Activated T-helper 1 cell treated with anti-CD3 and anti-CD28 coated beads, Interleukin-2, amount 50 U/mL, for 16 hours (primary cell): ENCODE measurements at places on chromosomes 5 and 9.

- no peak for DNase-seq
Observed at GRCh38 chr9:129580211-129580915, 40.5 kb downstream of the C9orf50 start.

DNA sequence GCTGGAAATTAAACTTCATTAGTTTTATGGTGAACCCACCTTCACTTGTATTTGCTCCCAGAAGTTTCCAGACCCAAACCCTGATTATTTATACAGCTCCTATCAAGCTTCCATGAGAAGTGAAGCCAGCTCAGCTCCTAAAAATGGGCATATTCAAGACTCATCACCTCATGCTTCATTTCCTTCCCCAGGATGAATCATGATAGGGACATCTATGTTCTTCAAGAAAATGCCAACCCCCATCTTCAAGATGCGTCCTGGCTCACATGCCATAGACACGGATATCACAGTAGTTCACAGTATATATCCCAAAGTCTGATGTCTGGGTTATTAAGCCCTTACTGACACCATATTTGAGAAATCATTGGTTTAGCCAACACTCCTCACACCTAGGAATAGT is 217.6 kb downstream of the NPR3 start:
- DNase-seq, result no peak

DNA sequence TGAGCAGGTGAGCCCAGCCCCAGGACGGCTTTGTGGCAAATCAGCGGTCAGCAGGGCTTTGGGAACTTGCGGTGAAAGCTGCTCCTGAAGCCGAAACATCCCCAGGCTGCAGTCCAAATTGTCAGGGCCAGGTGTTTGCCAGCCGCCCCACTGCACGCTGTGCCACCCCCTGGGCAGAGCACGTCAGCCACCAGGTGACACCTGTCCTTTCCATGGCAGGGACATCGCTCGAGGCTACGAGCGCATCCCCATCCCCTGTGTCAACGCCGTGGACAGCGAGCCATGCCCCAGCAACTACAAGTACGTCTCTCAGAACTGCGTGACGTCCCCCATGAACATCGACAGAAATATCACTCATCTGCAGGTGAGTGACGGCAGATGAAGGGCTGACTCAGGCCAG is 64.4 kb upstream of the CACNA1B start:
- no peak for DNase-seq

- no peak for DNase-seq
Observed at GRCh38 chr9:105320568-105320967, 76.1 kb downstream of the SLC44A1 start.

DNA sequence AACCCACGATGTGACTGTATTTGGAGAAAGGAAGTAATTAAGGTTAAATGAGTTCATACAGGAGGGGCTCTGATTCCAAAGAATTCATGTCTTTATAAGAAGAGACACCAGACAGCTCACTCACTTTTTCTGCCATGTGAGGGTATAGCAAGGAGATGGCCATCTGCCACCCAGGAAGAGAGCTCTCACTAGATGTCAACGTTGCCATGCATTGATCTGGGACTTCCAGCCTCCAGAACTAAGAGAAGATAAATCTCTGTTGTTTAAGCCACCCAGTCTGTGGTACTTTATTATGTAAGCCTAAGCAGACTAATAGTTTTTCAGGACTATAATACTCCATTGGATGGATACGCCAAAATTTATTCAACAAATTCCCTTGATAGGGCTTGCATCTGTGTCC is 89.8 kb upstream of the RAD23B start:
- DNase-seq, result no peak

GRCh38 chr9:108466304-108466703 is 389.5 kb downstream of the ACTL7B start:
- no peak for DNase-seq

DNA sequence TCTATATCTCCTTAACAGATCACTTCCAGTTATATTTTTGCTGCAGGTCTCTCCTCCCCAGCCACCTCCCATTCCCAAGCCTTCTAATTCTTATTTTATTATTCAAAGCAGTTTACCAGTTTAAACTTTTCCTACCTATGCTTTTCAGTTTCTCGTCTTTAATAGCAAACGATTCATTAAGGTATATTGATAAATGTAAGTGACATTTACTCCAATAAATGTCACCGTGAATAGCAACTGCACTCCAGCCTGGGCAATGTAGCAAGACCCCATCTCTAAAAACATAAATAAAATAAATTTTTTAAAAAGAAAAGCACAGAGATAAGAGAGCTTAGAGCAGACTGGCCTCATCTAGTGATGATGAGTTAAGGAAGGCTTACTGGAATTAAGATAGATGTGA is 42.6 kb downstream of the ARRDC3 start:
- DNase-seq, result no peak

DNA sequence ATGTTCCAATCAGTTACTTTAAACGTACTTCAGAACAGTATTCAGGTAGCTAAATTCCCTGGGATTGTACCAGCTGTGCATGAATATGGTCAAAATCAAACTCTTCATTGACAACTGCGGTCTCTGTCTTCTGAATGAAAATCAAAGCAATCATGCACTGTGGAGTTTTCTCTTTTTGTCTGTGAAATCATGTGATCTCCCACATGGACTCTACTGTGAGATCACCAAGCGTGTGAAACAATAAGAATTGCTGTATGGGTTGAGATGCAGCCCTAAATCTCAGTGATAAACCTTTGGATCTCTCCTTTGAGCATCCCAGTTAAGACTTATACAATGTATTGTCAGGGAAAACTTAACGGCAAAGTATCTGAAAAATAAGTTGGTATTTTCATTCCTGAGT is 6.1 kb downstream of the NRG2 start:
- DNase-seq, result no peak

DNA sequence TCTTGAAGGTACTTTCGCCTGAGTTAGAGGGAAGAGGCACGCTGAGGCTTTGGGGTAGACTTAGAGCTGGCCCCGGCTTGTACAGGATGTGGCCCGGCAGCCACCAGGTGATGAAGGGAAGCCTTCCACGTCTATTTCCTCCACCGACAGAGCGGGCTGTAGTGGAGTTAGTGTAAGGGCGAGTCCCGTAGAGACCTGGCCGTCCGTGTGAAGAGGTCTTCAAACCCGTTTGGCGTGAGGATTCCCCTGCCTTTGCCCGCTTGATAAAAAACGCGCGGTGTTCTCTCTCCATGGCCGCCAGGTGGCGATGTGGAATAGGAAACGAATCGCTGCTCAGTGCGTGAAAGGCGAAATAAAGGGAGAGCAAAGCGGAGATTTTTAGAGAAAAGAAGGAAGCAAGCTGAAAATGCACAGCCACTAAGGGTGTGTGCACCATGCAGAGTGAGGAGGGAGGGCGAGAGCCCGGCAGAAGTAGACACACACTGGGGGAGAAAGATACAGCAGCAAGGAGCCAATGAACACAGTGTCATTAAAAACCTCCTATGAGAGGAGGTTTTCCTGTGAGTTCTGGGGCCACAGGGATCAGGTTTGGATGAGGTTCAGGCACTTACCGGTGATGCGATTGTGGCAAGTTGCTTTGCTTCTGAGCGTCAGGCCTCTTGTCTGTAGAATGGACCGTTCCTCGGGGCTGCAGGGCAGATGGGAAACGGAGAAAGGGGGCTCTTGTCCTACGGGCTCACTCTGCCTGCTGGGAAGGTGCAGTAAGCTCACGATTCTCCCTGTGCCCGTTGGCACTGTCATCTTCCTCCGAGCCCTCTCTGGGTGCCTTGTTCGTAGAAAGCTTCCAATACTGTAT is 34.2 kb downstream of the STC2 start:
- peak; percentile 44 for DNase-seq

- DNase-seq, result no peak
Observed at GRCh38 chr9:120886490-120886967, 9.5 kb upstream of the PHF19 start.

GRCh38 chr5:40385544-40385943 is 294.2 kb upstream of the PTGER4 start:
- no peak for DNase-seq

GRCh38 chr9:133171161-133171961 is 7.6 kb upstream of the GBGT1 start:
- DNase-seq, result no peak

- no peak for DNase-seq
Observed at GRCh38 chr9:134442085-134442474, 115.8 kb downstream of the RXRA start.

DNA sequence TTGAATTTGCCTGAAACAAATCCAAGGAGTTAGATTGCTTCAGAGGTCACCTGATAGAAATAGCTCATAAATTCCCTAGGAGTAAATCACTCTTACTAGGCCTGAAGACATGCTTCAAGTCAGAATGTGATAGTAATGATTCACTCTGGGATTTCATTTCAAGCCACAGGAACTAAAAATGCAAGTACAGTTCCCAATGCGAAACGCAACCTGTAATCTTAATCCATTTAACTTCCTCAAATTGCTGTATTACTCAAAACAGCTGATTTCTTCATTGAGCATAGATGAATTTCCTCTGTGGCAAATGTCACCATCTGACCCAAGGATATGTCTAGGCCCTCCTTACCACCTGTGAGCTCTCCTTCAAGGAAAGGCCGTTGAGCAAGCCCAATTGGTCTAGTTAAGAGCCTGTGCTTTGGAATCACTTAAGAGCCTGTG is 32.1 kb upstream of the IL6ST start:
- DNase-seq, result no peak

DNA sequence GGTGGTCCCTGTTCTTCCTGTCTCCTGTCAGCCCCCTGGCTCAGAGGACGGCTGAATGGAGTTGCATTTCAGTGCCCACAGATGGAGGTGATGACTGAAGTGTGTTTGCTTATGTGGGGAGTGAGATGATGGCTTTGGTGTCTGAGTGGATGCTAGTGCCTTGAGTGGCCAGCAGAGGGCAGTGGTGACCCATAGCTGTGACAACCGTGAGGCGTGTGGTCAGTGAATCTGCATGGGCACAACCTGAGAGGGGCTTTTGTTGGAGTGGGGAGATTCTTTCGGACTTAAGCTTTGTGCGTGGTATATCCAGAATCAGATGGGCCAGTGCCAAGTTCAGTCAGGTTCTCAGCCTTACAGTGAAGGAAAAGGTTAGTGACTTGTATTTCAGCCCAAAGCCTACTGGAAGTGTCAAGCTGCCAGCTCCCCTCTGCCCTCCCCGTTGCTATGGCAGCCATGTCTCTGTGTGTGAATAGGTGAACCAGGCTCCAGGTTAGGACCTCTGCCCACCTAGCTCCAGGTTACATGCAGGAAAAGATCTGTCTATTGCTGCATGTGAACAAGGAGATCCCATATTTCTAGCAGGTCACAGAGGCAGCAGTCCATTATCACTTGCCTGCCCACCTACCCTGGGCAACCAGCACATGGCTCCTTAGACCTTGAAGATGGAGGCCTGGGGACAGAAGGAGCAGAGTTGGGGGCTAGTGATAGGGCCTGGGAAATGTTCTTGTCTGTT is 14.7 kb upstream of the CXXC5 start:
- DNase-seq, result peak; percentile 37

- DNase-seq, result no peak
Observed at GRCh38 chr5:120706877-120707276, 242.8 kb downstream of the PRR16 start.

DNA sequence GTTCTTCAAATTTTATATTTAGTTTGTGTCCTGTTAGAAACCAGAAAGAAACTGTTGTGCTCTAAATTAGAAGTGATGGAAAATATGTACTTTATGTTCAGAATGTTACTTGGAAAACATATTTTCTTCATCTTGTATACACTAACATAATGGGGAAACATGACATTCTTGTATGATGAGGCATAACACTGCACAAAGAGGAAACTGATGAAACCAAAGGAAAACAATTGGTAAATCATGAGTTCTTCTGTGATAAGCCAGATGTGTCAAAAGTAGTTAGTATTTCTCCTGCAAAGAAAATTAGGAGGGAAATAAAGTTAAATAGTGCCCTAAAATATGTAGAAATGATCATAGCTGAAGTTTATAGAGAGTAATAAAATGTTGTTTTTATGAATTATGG is 111.1 kb upstream of the FBN2 start:
- DNase-seq, result no peak

DNA sequence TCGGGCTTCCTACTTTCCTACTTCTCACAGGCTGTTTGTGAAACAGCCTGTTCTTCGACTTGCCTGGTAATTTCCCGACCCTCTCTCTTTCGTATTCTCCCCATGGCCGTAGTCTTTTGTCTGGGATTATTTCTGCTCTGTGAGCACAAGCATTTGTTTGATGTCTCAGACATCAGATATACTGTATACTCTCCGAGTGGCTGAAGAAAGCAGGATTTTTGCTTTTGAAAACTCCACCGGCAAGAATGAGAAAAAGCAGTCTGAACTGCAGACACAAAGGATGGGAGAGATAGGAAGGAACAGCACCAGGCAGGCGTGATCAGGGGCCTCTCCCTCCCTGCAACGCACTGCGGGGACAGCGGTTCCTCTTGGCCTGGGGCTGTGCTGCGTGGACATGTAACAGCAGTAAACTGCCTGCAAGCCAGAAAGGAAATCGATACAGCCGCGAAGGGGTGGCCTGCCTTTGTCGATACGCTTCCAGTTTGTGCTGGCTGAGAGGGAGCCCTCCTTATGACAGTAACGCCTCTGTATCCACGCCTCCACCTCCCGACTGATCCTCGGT is 313.9 kb upstream of the TLE4 start:
- no peak for DNase-seq

- DNase-seq, result no peak
Observed at GRCh38 chr9:74824654-74825053, 63.1 kb downstream of the TRPM6 start.

DNA sequence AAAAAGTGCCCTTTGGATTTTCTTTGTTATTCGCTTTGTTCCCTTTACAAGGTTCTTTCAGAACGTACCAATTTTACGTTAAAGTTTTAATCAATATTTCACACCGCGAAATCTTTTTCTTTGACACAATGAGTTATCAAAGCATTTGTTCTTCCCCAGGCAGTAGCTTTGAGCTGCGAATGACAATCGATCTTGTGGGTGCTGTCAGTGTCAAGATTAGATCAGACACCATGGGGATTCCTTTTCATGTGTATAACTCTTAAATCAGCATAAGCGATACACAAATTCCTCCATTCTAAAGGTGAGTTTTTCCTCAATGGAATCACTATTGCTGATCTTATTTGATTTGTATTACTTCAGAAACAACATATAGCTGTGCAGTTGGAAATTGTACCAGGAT is 145.5 kb downstream of the ST8SIA4 start:
- DNase-seq, result no peak

DNA sequence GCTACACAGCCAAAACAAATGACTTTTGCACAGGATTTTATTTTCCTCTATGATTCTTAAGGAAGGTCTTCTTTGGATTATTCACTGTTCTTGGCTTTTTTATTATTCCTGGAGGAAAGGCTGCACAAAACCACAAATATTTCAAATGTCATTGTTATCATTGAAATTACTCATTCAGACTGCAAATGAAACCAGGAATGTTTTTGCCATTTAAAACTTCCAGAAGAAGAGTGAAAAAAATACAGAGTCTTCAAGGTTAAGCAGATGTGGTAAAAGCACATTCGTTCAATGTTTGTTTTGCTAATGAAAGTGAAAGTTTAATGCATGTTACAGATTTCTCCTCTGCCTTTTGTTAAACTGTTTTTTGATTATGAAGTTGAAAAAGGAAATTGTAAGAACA is 238.2 kb downstream of the TLE4 start:
- DNase-seq, result no peak
